ENCODE measurements at places on chromosomes 2 and 18.

- DNase-seq, result no peak
Measured at GRCh38 chr2:74458938-74459363, 713 bp downstream of the WBP1 start.

GRCh38 chr2:238388794-238389193, 37.9 kb upstream of the ASB1 start:
- no peak for DNase-seq

- DNase-seq, result no peak
Measured at GRCh38 chr2:19346983-19347618, 11.3 kb downstream of the OSR1 start.

GRCh38 chr2:66869076-66869475, 434.2 kb downstream of the MEIS1 start:
- no peak for DNase-seq

DNA sequence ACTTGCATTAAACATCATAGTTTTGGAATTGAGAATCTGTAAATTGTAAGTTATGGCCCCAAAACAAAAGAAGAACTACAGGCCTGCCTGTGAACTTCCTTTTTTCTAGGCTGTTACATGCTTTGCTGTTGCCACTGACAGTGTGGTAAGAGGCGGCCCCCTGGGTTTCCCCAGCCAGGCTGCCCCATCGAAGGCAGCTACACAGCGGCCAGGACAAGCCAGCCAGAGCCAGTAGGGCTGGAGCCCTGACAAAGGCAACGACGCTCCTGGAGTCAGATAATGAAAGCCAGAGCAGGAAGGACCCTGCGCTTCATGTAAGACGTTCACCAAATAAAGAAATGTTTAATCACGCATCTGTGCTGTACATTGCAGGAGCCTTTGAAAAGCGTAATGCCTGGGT, 55.0 kb downstream of the ANKRD44 start:
- peak; percentile 51 for DNase-seq

- no peak for DNase-seq
Measured at GRCh38 chr2:98601532-98602132, 6.7 kb downstream of the COA5 start.

DNA sequence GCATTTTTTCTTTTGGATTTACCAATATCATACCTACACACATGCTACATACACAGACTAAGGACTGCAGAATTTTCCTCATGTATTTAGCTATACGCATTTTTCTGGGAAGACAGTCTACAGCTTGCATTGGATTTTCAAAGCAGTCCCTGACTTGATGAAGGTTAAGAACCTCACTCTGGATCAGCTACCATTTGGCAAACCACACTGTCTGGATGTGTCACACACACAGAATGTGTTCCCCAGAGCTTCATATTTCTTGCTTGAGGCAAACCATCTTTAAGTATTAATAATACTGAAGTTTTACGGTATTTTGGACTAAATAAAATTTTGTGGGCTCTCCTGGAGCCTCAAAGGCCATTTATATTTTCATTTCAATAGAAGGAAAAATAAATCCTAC, 102.3 kb downstream of the TCF4 start:
- DNase-seq, result no peak

- DNase-seq, result no peak
Measured at GRCh38 chr2:60365556-60365955, 187.9 kb downstream of the BCL11A start.

DNA sequence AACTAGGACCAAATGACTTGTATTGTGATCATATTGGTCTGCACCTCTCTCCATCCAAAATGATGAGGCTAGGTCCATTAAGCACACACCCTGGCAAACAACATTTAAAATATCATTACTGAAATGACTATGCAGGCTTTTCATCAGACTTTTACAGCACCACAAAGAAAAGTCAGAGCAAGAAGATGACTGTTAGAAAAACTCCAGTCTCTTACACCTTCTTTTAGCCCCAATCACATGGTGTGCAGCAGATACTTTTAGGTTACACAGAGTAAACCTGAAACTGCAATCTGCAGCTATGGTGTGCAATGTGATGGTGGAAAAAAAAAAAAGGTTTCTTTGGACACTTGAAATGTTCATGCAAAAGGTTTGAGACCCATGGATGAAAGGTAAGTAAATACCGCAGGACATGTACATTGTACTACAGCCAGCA, 5.4 kb upstream of the POLI start:
- DNase-seq, result no peak

- no peak for DNase-seq
Measured at GRCh38 chr2:1675633-1676032, 68.7 kb downstream of the PXDN start.

DNA sequence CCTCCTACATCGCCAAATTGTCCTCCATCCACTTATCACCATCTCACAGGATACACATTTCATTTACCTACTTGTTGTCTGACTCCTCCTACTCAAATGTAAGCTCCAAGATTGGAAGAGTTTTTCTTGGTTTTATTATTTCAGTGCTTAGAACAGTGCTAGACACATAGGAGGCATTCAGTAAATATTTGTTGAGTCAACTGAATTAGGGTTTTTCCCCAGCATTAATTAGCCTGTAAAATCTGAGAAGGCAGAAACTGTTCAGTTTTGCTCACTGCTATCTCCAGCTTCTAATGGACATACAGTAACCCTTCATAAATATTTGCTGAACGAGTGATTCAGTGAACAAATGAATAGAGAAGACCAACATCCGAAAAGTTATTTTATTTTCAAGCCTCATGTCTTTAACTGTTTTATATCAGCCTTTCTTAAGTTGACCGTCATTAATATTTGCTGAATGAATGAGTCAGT, 800 bp downstream of the TTC21B start:
- no peak for DNase-seq

DNA sequence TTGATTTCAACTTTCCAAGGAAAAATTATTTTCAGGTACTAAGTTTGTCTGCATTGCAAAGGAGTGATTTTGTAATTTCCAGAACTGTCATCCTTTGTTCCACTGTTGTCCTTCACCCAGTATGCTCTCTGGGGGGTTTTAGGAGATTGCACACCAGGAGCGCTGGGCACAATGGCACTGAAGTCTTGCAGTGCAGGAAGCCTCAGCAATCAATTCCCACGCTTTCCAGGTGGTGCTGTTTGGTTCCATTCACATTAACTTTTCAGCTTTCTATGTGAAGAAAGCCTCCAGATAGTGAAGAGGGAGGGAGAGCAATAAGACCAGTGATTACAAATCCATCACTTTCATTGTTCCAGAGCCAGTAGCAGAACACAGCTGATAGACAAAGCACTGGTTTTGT, 344.0 kb upstream of the VWC2L start:
- no peak for DNase-seq

DNA sequence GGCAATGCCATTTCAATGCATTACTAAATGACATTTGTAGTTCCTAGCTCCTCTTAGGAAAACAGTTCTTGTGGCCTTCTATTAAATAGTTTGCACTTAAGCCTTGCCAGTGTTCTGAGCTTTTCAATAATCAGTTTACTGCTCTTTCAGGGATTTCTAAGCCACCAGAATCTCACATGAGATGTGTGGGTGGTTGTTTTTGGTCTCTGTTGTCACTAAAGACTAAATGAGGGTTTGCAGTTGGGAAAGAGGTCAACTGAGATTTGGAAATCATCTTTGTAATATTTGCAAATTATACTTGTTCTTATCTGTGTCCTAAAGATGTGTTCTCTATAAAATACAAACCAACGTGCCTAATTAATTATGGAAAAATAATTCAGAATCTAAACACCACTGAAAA, 45.3 kb downstream of the HADHB start:
- DNase-seq, result no peak

DNA sequence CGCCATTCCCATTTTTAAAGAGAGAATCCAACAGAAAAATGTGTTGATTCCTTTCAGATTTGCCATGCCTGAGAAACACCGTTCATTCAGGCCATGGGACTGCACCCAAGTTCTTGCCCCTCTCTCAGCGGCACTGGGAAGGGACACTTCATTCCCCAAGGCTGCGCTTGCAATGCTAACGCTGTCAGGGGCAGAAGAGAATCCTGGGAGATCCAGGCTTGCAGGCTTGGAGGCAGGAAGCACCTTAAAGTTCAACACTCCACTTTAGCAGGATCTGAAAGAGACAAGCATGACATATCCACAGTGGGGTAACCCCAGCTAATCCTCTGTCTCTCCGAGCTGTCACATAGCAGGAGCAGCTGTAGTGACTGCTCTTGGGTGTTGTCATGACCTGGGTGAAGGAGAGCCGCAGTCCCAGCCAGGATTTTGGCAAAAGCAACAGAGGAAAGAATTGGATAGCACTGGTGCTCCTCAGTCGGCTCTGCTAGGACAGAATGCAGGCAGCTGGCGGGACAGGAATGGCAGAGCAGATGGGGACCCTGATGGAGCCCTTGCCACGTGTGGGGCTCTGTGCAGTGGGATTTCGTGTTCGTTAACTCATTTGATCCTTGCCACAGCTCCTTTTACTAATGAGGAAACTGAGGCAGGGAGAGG, 22.0 kb upstream of the ODC1 start:
- DNase-seq, result no peak

GRCh38 chr2:7819316-7819715, 862.5 kb upstream of the ID2 start:
- DNase-seq, result no peak

- DNase-seq, result no peak
Measured at GRCh38 chr2:176130147-176130956, 847 bp downstream of the HOXD8 start.

DNA sequence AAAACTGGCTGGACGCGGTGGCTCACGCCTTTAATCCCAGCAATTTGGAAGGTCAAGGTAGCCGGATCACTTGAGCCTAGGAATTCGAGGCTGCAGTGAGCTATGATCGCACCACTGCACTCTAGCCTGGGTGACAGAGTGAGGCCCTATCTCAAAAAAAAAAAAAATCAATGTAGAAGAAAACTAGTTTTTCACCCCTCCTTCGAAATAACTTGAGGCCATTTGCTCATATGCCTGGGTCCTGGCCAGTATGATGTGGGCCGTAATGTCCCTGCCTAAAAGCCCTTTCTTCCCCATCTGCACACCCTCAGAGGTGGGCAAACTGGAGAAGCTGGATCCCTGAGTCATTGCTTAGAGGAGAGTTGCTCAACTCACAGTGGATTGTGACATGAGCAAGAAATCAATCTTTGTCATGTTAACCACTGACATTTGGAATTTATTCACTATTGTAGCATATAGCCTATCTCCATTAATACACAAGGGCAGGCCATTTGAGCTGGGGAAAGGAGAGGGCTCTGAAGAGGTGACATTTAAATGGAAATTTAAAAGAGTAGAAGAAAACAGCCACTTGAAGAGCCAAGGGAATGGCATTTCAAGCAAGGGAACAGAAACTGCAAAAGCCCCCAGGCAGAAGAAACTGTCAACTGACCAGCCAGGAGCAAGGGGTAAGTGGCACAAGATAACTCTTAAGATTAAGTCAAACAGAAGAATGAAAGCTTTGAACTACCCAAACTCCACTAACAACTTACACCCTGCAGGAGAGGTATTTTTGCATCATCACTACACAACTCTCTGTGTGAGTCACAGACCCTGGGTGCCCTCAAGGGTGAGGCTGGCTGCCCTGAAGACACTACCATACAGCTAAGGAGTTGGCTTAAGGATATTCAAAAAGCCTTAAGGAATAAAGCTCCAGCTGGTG, 7.6 kb upstream of the METTL21A start:
- peak; percentile 7 for DNase-seq

GRCh38 chr18:78739882-78740677, 239.5 kb upstream of the SALL3 start:
- DNase-seq, result no peak

- peak; percentile 20 for DNase-seq
Measured at GRCh38 chr2:94986392-94986963, 39.0 kb upstream of the MAL start.

DNA sequence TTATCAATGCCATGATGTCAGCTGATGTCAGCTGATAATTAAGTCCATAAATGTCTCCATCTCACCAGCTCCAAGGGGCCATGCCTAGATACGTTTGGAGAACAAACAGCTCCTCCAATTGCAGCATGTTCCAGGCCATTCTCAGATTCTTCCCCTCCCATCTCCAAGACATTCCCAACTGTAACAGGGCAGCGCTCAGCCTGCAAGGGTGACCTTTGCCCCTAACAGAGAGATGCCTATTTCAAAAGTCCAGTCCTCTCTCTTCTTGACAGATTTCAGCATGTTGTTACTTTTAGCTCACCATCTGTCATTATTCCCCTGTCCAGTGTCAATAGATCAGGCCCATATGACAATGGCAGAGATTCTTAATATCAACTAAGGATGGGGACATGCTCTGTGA, 9.9 kb downstream of the PSD4 start:
- DNase-seq, result no peak

GRCh38 chr2:129092956-129093355, 774.3 kb upstream of the HS6ST1 start:
- no peak for DNase-seq

- DNase-seq, result no peak
Measured at GRCh38 chr18:55588870-55589595, 1.0 kb upstream of the TCF4 start.

DNA sequence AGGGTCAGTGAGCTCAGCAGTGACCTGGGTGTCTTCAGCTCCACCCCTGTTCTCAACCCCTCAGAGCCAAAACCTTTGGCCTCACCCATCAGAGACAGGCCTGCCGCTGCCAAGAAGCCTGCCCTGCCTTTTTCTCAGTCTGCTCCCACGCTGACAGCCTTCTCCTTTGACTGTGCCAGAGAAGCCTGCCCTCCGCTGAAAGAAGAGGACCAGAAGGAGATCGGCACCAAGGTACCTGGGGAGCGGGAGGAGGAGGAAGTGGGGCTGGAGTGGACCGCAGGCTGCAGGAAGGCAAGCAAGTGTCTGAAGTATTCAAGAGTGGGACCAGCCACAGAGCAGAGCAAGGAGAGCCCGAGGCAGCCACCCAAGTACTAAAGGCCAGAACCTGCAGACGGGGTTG, 33.2 kb downstream of the TOGARAM2 start:
- DNase-seq, result no peak

DNA sequence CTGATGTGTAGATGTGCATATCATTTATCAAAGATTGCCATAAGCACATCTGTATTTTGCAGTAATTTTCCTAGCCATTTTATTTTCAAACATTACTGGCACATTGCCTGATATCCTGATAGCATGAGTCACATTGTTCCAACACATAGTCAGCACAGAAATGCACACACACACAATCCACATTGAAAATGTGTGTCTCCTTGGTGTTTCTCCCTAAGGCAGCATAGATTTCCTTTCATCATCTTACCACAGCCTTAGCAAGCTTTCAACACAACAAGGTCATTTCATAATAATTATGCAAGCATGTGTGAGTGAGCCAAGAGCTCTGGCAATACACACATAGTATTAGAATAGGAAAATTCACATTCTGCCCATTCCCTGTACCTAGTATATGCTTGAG, 245.4 kb upstream of the MEIS1 start:
- DNase-seq, result no peak

- no peak for DNase-seq
Measured at GRCh38 chr2:150141226-150142001, 346.1 kb downstream of the RND3 start.

- no peak for DNase-seq
Measured at GRCh38 chr2:127293386-127293747, 577 bp downstream of the ERCC3 start.

All from CD4-positive, alpha-beta T cell (primary cell).